ENCODE measurements at places on chromosomes 7 and 10.

- no peak for DNase-seq
These were observed 102.4 kb downstream of the LRRC4 start for GRCh38 chr7:127928852-127929251.

DNA sequence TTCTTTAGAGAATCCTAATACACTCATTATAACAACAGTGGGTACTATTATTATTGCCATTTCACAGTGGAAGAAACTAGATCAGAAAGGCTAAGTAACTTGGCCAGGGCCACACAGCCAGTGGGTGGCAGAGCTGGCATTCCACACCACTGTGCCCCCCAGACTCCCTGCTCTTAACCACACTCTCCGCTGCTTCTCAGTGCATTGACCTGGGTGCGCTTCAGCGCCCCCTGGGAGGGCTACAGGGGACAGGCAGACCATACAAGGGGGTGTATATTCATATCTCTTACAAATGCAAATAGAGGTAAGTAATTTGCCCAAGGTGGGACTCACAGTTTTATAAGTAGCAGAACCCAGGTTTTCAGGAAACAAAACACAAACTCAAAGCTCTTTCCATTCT lies 77.0 kb upstream of the NMT2 start:
- DNase-seq, result no peak

DNA sequence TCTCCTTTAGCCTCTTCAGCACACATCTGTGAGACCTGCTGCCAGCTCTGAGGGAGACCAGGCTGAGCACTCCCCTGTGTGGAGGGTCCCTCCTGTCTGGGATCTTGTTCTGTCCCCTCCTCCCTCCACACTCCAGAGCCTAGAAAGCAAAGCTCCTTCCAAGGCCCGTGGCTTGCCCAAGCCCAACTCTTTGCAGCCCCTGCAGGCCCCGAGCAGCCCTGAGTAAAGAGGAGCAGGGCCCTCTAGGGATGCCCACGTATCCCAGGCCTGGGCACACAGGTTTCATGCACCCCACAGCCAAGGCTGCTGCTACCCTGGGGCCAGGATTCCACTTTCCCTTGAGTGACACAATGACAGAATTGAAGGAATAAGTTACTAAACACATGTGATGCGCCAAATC lies 24.0 kb downstream of the COBL start:
- no peak for DNase-seq

- DNase-seq, result no peak
These were observed 45.1 kb downstream of the MET start for GRCh38 chr7:116717137-116717536.

DNA sequence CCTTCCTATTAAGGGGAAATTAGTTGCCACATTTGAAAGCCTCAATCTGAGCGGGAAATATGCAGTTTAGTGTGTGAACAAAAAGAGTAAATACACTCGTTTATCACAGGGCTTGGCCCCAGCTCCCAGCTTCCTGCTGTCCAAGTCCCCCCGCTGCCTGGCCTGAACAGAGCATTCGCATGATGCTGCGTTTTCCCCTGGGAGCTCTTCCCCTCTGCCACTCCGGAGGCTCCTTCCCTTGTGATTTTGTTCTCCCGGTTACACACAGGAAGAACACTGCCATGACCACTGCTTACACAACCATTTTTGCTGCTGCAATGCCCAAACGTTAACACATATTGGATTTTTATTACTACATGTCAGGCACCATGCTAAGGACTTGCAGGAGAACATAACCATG lies 120.7 kb upstream of the ADARB2 start:
- DNase-seq, result no peak

GRCh38 chr10:50613150-50613549 lies 10.6 kb downstream of the SGMS1 start:
- DNase-seq, result no peak

- DNase-seq, result no peak
These were observed 10.8 kb downstream of the NKX6-2 start for GRCh38 chr10:132774902-132775863.

Data from KG1 (cell line).